MCF 10A (cell line): ENCODE measurements at places on chromosomes 13 and 19. TPM values are rescaled to one million over a fixed set of nuclear protein-coding genes. Genes with fewer than 3 reads are reported as not detected.

DNA sequence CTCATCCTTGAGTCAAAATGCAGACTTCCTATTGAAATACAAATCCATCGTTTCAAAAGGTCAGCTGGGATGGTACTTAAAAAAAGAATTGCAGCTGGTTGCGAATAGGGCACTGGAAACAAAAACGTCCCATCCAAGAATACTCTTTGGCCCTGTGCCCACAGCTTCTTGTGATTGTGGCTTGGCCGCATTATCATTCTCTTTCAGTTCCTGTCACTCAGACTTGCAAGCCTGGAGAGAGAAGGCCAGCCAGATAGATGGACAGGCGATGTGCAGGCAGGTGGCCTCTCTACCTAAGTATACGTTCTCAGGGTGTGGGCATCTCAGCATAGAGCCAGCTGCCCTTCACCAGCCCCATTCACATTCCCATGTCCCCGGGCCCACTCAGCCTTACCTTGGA lies 208.5 kb upstream of the ZNF536 start:
- no peak for DNase-seq

DNA sequence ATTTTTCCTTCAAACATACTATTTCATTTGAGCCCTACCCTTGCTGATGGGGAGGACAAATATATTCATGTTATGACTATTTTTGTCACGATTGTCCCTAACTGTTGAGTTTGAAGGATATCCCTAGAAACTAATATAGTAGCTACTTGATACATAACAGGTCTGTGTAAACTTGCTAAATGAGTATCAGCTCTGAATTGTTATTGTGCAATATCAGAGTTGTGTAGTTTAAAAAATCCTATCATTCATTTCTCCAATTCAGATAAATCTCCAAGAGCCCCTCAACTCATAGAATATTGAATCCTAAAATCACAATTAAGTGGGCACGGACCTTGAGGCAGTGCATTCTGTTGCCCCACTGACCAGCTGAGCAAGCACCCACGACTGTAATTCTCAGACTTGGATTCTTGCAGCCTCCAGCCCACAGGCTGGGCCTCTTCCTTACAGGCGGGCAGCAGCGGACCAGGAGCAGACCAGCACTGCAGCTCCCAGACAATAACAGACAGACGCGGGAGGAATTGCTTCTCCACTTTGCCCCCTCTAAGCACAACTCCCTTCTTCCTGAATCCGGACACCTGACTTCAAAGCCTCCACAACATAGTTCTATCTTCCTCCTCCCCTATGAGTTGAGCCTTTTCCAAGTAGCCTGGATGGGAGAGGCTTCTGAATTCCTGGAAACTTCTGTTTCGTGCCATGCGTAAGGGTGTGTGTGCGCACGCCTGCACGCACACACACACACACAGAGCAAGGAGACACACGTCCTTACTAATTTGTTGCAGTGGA lies 337.6 kb upstream of the ARGLU1 start:
- no peak for DNase-seq

SLC5A5 gene
- total RNA-seq: not detected in 2 replicates

DNA sequence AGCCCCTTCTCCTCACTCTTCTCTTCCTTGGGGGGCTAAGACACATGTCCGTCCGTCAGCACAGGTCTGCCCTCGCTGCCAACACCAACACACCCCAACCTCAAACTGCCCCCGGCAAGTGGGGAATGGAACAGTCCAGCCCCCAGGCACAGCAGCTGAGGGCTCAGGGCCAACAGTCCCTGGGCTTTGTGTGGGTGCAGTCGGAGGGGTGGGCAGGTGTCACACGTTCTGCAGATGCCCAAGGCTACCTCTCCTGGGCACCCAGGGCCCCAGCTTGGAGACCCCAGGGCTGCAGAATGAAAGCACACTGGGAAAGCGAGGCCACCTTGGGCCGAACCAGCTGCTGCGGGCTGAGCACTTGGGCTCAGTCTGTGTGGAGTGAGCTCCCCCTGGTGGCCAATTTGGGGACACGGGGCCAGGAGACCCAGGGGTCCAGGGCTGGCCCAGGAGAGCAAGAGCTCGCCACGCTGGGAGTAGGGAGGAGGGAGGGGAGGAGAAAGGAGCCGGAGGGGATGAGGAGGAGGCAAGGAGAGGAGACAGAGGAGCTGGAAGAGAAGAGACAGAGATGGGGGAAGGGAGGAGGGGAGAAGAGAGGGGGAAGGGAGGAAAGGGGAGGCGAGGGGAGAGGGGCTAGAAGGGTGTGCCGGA lies 14.0 kb upstream of the ATP8B3 start:
- DNase-seq: peak; percentile 81

POU4F1 gene
- not detected in 2 replicates for total RNA-seq

DNA sequence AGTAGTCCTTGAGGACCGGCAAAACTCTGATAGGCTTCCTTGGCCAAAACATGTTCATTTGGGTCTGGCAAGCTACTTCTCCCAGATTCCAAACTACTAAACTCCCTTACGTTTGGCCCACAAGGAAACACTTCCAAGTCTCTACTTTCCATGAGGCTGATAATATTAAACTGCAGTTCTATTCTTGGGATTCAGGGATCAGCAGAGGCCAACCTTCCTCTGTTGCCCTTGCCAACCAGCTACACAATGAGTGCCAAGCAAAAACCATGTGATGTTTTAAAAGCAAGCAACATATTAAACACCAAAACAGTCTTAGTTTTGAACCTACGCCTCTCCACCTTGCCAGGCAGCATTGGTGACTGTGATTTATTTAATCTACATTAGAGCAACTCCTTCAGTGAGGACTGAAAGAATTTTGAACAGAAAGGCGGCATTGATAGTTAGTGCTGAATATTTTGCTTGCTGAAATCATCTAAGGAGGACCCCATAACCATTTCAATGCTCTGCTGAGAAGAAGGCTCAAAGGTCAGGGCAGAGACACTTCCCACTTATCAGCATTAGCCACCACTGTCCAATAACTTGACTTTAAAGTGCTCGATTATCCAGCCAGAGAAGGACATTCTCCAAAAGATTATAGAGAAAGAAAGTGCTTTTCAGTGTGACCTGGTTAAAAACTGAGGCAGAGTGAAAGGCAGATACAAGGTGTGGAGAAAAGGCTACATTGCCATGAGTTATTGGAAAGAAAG lies 287.1 kb downstream of the TBC1D4 start:
- DNase-seq: no peak

SHISA7 gene
- not detected in 2 replicates for total RNA-seq

DNA sequence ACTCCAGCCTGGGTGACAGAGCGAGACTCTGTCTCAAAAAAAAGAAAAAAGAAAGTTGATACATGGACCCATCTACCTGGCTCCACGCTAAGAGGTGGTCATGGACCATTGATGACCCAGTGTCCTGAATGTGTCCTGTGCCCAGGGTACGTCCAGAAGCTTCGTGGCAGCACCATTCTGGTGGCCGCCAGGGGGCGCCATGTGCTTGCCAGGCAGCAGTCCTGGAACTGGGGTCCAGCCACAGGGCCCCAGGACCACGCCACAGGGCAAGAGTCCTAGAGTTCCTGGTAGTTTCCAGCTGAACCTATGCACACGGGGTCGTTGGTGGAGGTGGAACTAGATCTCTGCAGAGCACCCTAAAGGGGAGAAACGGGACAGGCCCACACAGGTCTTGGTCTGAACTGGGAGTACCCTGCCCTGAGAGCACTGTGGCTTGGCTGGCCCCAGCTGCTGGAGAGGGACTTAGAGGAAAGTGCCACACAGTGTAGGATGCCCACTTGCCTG lies 19.9 kb upstream of the FBXO27 start:
- peak; percentile 62 for DNase-seq

ZNF69 gene
- not detected in 2 replicates for total RNA-seq

NANOS2 gene
- not detected in 2 replicates for total RNA-seq

CD37 gene
- total RNA-seq: not detected in 2 replicates

DNA sequence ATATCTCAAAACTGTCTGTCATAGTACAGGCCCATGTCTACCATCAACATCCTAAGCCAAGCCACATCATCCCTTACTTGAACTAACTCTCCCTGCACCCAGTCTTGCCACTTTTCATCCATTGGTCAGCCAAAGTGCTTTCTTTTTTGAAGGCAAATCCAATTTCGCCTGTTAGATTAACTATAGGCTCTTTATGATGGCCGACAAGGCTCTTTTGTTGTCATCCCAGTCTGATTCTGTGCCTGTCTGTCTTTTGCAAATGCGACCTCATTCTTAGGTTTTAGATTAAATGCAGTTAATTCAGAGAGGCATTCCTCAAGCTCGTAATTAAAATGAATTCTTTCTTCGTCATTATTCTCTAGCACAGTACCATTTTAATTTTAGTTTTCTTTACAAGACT lies 148.3 kb downstream of the HS6ST3 start:
- DNase-seq: no peak

CELF5 gene
- 0.17 and 0.30 TPM in 2 replicates for total RNA-seq

GRCh38 chr13:78700121-78700910 lies 41.4 kb upstream of the OBI1 start:
- peak; percentile 11 for DNase-seq
